ENCODE measurements at places on chromosomes 16 and 17.

- DNase-seq, result peak; percentile 74
These were observed 119.6 kb downstream of the SPAG9 start for GRCh38 chr17:51000835-51001638.

GRCh38 chr17:45775148-45775547 lies 9.0 kb upstream of the CRHR1 start:
- DNase-seq, result no peak

DNA sequence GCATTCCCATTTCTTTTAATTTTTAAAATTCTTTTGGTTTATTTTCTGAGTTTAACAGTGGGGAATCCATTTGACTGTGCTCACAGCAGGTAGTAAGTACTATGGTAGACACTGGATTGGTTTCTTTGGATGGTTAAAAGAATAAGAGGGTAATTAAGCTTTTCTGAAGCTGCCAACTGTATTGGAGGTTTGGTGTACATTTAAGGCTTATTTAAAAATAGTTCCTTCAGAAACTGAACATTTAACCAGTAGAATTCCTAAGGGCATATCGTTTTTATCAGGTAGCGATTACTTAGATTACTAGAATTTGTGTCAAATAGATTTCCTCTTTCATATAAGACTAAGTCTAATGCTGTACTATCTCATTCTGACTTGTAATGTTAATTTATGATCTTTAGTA lies 162.4 kb downstream of the PPM1E start:
- DNase-seq, result no peak

- DNase-seq, result no peak
These were observed 793.3 kb upstream of the GOT2 start for GRCh38 chr16:59527206-59527997.

GRCh38 chr16:55561319-55561848 lies 5.1 kb upstream of the CAPNS2 start:
- DNase-seq, result no peak

DNA sequence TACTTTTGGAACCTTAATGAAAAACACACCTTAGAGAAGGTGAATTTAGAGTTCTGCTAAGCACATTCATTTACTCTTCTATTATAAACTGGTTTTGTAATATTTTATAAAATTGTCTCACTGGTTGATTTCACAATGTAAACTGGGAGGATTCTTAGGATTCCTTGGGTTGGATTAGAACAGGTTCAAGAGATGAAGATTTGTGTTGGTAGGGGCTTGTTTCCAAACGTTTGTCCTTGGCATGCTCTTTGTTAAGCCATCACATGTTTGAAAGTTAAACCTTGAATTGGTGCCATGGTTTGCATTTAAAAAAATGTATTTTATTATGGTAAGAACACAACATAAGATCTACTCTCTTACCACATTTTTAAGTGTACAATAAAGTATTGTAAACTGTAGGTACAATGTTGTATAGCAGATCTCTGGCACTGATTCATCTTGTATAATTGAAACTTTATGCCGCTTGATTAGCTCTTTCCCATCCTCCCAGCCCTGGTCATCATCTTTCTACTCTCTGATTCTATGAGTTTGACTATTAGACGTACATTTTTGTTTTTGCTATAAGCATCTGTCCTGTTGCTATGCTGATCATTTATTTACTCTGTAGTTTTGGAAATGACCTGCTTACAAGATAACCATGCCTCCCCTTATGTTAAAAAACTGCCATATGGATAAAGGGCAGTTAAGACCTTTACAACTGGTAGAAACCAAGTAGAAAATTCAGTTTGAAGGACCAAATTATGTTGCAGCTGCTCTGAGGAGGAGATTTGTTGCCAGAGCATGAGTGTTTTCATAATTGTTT lies 9.6 kb downstream of the FTO start:
- DNase-seq, result no peak
